Spinal cord (tissue), 10 donors: ENCODE measurements at places on chromosomes 13 and 19.

DNA sequence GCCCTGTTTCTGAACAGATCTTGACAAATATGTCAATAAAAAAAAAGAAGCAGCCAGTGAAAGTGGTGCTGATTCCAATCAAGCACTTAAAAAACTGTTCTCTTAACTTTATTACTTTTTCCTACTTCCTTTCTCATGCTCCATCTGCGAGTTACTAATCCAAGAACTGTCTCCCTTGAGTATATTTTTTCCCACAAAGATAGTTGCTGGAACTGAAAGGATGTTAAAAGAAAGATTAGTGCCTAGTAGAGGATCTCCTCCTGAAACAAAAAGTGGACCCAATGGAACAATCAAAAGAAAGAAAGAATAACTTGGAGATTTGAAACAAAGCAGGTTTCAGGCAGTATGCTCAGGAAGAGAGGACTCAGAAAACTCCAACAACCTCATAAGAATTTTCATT, 1034.8 kb downstream of the PCDH17 start:
- no peak for DNase-seq

DNA sequence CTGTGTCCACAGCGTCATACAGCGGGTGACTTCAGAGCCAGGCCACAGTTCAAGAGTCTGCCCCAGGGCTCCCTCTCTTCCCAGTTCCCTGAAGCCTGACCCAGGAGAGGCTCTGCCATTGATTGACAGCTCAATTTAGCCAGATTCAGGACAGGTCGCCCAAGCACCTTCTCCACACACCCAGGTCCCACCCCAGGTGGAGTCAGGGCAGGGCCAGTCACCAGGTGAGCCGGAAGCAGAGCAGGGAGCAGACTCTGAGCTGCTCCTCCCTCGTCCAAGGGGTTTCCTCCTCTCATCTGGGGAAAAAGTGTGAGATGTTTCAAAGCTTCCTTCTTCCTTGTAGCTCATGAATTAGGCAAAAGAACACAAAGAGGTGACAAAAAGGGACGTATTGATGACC, 5.6 kb downstream of the CEACAM7 start:
- DNase-seq, result no peak

GRCh38 chr13:29767006-29767405, 83.4 kb downstream of the UBL3 start:
- DNase-seq, result no peak

GRCh38 chr19:37979547-37980082, 72.6 kb downstream of the SIPA1L3 start:
- DNase-seq, result no peak

DNA sequence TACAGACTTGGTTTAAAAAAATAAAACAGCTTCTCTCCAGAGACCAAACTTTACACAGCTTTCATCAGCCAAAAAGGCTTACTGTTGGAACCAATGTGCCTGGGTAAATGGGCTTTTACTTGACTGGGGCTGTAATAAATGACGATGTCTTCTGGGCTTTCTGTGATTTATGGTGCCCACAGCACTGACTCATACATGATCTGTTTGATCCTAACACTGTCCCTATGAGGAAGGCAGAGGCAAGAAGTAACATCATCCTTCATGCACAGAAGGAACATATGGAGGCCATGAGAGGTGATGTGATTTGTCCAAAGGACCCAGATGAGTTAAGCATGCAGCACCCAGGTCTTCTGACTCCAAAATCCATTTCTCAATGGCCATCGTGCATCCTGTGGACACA, 77.4 kb downstream of the DOCK9 start:
- DNase-seq, result no peak

DNA sequence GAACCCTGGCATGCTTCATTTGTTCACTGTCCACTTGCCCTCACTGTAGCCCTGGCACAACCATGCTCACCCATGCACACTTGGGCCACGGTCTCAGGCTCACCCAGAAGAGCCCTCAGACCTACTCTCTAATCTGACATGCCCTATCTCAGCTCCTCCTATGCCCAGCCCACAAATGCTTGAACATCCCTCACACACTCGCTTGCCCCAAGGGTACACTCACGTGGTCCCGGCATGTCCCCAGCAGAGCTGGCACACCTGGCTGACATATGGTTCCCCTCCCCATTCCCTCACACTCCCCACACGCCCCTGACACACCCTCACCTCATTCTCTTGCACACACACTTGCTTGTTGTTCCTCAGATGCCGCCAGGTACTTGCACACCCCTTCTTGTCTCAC, 55.7 kb downstream of the MAP4K1 start:
- no peak for DNase-seq

DNA sequence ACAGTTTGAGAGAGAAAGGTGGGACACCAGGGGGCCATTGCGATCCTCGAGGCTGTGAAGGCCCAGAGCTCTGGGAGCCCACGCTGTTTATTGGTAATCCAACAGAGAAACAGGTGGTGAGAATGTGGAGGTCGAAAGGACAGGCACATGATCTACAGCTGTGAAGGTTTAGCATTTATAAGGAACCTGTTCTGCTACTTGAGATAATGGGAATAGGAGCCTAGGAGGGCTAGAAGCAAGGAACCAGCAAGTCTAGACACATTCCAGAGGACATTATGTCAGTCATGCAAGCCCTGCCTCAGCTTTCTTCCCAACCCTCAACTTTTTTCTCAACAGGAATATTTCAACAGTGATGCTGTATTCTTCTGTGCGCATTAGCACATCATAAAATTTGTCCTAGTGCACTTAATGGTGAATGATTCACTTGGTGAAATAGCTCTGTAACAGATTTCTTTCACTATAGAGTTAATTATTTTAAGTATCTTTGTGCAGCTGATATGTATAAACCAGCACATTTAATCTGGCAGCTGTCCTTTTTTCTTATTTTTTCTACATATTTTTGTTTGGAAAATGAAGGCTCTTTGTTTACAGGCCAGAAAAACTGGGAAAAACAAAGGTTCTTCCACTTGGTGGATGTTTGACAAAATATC, 25.4 kb downstream of the ZNF90 start:
- DNase-seq, result no peak

DNA sequence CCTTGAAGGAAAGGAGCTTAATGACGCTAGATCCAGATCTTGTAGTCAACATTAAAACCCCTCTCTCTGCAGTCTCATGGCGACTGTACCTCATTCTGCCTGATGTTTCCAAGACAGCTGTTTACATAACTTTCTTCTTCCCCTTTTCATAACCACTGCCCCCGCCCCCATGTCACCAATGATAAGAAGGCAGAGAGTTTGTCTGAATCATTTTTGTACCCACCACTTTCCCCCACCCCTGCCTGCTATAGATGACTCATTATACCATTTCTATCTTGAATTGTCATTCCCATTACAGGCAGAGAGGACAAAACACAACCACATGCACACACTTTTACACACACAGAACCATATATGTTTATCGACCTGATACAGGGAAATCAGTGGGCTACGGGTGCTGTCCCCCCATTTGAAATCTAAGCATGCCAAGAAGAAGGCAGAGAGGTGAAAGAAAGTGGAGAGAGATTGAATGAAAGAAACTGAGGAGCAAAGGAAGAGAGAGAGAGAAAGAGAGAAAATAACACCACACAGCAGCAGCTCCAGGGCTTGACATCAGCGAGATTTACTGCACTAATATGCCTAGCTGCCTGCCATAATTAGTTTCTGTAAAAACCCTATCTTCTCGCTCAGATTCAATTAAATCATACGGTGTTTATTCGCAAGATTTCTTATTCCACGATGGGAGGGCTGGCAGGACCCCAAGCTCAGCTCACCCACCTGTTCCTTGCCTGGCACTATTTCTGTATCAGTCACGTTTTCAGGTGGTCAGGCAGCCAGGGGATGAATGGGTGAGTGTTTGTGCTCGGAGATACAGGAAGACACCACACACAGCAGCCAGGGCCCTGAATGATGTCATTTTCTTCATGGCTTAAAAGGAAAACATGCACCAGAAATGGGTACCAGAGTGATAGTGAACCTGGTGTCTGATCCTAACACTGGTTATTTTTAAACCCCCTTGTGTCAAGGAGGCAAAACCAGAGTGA, 114.3 kb upstream of the SERP2 start:
- DNase-seq, result peak; percentile 64

DNA sequence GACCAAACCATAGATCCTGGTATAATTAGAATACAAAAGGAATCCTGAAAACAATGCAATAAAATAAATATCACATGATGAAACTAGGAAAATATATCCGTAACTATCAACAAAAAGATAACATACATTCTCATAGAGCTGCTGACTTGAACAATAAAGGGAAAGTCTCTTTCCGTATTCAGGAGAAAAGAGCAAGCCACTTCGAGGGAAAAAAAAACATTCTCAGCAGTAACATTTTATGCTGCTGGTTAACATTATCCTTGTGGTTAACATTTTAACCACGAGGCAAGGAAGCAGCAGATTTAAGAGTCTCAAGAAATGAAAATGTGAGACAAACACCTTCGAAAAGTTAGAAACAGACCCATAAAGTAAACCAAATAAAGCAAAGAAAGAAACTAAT, 25.8 kb downstream of the NALCN start:
- DNase-seq, result no peak

DNA sequence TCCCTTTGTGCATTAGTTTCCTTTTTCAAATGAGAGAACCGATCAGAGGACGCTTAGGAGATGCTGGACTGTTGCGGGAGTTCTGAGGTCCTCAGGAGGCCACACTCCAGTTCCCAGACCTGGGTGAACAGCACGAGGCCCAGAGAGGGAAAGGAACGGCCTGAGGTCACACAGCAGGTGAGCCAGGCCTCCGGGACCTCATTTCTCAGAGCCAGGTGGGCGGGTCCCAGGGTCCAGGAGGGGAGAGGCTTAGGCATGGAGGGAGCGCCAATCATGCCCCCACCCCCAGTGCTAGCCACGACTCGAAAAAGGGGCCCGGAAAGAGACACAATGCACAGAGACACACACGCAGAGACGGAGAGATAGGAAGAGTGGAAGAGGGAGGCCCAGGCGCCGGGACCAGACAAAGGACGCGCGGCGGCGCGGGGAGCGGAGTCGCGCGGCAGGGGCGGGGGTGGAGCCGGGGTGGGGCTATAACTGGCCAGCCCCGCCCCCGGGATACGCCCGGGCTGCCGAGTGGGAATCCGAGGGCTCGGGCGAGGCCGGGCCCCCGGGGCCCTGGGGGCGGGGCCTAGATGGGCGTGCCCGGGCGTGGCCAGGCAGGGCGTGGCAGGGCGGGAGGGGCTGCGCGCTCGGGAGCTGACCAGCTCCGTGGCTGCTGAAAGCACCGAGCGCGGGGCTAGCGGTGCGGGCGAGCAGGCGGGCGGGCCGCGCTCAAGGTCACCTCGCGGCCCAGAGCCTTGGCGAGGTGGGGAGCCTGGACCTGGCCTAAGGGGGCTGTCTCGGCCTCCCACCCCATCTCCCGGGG, 1.6 kb downstream of the ELAVL3 start:
- no peak for DNase-seq

DNA sequence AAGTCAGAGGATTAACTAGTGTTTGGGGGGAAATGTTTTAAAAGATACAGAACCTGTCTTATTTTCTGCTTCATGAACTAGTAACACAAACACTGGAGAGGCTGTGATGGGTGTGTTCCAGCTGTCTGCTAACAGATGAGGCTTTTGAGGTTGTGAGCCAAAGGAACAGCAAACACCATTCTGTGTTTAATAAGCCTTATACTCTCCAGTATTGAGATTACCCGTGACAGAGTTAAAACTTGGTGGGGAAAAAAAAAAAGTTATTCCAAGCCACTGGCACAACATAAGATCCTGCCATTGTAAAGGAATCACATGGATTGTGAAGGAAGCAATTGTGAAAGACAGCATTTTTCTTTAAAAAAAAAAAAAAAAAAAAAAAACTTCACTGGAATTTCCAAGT, 48.4 kb downstream of the KCTD12 start:
- DNase-seq, result no peak

DNA sequence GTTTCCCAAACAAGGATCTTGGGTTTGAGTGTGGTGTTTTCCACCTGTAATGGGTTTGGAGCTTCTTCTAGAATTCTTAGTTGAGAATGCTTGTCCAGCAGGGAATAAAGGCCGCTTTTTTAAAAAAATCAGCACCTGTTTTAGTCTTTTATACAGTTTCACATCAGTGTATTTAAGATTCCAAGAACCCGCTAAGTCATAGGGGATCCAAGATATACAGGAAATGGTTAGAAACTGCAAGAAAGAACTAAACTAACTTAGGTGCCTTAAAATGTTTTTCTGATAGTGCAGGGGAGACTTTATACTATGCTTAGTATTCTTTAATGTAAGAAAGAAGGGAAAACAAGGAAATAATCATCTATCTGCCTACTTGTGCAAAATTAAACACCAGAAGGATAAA, 74.7 kb downstream of the C13orf42 start:
- DNase-seq, result no peak

DNA sequence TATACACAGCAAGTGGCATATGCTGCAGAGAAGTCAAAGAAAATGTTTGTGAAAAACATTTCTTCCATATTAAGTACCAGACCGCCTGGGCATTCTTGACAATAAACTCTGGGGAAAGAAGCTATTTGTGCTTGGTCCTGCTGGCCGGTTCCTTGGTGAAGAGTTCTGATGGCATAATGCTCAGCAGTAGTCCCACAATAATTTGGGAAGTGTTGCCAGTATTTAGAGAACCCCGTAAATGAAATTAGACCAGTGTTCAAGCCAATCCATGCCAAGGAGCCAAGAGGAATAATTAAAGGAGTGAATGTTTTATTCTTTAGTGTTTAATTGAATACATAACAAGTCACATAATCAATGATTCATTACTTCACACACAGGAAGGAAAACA, 6.3 kb downstream of the KCTD12 start:
- DNase-seq, result no peak

DNA sequence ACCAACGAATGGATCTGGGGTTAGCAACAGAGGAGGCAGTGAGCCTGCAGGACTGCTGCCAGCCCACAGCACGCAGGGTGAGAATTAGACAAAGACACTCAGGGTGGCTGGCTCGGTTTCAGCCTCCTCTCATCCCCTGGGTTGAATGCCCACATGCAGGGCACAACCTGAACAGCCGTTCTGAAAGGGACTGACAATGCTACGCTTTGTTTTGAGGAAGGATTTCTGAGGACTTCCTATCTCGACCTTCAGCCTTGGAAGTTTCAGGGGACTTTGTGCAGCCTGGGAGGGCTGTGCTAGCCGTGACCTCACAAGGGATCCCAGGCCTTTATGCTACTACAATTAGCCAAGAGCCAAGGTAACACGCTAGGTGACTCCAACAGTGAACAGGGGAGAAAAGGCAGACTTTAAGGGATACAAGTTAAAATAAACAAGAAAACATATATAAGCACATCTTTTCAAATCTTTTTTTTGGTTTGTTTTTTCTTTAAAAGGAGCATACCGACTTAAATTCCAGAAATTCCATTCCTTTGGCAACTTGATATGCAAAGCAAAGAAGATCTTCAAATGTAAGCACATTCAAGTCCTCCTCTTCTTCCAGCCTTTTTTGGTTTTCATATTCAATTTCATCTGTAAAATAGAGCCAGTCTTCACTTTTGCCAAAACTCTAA, 34.5 kb upstream of the URAD start:
- no peak for DNase-seq

- DNase-seq, result no peak
These were observed 10.5 kb upstream of the ELL start for GRCh38 chr19:18532168-18532890.
